ENCODE measurements at places on chromosomes 12 and 14.
A peak's percentile ranks its signal among the peaks of the same experiment; 100 is the strongest.

DNA sequence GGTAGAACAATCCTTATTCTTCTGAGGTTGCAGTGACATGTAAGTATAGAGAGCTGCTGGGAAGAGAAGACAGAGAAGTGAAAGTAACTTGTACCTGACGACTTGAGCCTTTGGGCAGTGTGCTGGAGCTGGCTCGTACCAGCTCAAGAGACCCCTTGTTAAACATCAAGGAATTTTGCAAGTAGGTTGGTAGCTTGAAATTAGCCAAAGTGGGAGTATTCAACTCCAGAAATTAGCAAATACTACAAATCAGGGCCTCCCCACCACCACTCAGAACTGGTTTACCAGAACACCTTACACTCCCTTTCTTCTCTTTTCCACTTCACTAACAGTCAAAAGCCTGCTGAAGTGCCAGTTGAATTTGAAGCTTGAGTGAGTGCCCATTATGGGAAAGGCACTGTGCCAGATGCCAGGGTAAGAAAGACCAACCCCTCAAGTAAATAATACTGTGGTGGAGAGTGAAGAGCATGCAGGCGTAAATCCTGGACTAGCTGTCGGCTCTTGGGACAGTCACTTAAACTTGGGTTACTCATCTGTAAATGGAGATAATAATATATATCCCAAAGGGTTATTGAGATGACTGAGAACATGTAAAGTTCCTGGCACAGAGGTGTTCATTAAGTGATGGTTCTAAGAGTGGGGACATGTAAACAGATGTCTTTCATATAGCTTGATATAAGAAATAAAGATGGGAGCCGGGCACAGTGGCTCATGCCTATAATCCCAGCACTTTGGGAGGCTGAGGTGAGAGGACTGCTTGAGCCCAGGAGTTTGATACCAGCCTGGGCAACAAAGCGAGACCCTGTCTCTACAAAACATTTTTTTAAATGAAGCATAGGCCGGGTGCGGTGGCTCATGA lies 27.0 kb upstream of the EID3 start:
- H3K36me3 ChIP-seq: no peaks in the 10 kb centered on the region
- H3K4me3 ChIP-seq: peak overlapping the region; percentile 47
- H3K27me3 ChIP-seq: no peaks in the 10 kb centered on the region
- no peak overlapping the region for H3K27ac ChIP-seq
- DNase-seq: peak; percentile 36
- H3K4me1 ChIP-seq: no peaks in the 10 kb centered on the region

- H3K27ac ChIP-seq: no peak overlapping the region
- no peaks in the 10 kb centered on the region for H3K36me3 ChIP-seq
- H3K4me1 ChIP-seq: no peaks in the 10 kb centered on the region
- H3K27me3 ChIP-seq: no peaks in the 10 kb centered on the region
- DNase-seq: no peak
Observed at GRCh38 chr12:133106253-133106652, 23.8 kb downstream of the ZNF891 start.

GRCh38 chr14:21057803-21058675 lies at the start of gene RNASE8:
TSS of gene RNASE8 (plus strand) at chr14:21057822. CDS start at chr14:21057893, 71 bp downstream.
- H3K4me3 ChIP-seq: no peak within 1 kb of the TSS
- no peak within 1 kb of the TSS for H3K27ac ChIP-seq
- H3K36me3 ChIP-seq: no peaks in the 10 kb centered on the region
- no peaks in the 10 kb centered on the region for H3K27me3 ChIP-seq
- DNase-seq: no peak

DNA sequence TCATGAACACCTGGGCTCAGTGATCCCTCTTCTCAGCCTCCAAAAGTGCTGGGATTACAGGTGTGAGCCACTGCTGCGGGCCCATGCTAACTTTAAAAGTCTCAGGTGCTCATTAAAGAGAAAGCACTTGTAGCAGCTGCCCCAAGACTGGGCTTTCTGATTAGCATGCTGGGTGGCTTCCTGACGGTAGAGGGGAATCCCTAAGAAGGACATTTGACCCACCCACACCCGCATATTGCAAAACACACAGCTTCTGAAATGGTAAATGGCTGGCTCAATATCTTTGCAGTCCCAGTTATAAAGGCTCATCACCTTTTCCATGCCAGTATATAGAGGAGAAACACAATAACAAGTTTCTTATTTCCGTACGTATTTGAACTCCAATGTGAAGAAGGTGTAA lies 19.3 kb upstream of the BICD1 start:
- no peaks in the 10 kb centered on the region for H3K4me1 ChIP-seq
- no peak overlapping the region for H3K4me3 ChIP-seq
- DNase-seq: peak; percentile 31
- no peak overlapping the region for H3K27ac ChIP-seq
- no peaks in the 10 kb centered on the region for H3K36me3 ChIP-seq
- no peaks in the 10 kb centered on the region for H3K27me3 ChIP-seq

DNA sequence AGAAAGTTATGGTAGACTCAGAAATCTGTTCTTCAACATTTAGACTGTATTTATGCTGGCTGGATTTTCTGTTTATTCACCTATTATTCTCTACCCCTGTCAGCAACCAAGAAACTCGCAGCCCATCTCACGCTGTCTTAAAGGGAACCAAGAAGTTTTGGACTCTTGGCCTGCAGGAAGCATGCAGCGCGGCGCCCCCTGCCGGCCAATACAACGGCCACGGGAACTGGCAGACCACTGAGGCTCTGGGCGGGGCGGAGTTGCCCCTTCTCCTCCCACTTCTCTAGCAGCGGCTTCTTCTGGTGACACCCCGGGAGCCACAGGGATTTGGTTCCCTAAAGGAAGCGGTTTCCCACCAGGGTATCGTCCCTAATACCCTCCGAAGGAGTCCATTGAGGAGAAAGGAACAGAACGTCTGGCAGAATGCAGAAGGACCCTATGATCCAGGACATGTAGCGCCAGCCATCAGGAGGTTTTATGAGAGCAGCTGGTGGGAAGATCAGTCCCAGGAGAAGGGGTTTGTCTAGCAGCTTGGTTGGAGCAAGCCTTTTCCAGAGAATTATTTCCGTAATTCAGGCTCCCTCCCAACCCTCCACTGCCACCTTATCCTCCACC lies 21.0 kb upstream of the RNASE2 start:
- peak; percentile 10 for DNase-seq
- no peaks in the 10 kb centered on the region for H3K36me3 ChIP-seq
- no peak overlapping the region for H3K4me3 ChIP-seq
- H3K4me1 ChIP-seq: no peaks in the 10 kb centered on the region
- no peaks in the 10 kb centered on the region for H3K27me3 ChIP-seq

DNA sequence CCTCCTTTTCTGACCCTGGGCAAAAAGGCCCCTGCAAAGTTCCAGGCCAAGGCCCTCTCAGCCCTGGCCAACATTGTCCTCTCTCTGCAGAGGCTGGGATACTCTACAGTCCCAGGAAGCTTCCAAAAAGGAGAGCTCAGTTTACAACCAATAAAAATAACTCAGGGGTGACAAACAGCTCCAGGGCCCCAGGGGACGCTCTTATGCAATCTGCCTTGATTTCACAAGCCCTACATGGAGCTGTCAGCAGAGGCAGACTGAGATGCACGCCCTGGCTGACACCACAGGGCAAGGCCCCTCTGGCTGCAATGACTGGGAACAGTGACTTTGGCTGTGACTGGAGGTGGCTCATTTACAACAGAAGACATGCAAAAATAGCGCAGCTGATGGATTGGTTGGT lies 129.0 kb upstream of the MED13L start:
- H3K4me1 ChIP-seq: no peaks in the 10 kb centered on the region
- no peaks in the 10 kb centered on the region for H3K36me3 ChIP-seq

- no peaks in the 10 kb centered on the region for H3K4me1 ChIP-seq
- no peak overlapping the region for H3K27ac ChIP-seq
- no peaks in the 10 kb centered on the region for H3K27me3 ChIP-seq
- no peaks in the 10 kb centered on the region for H3K36me3 ChIP-seq
- no peak for DNase-seq
- no peak overlapping the region for H3K4me3 ChIP-seq
Observed at GRCh38 chr12:28955931-28956330, 193.1 kb upstream of the FAR2 start.

DNA sequence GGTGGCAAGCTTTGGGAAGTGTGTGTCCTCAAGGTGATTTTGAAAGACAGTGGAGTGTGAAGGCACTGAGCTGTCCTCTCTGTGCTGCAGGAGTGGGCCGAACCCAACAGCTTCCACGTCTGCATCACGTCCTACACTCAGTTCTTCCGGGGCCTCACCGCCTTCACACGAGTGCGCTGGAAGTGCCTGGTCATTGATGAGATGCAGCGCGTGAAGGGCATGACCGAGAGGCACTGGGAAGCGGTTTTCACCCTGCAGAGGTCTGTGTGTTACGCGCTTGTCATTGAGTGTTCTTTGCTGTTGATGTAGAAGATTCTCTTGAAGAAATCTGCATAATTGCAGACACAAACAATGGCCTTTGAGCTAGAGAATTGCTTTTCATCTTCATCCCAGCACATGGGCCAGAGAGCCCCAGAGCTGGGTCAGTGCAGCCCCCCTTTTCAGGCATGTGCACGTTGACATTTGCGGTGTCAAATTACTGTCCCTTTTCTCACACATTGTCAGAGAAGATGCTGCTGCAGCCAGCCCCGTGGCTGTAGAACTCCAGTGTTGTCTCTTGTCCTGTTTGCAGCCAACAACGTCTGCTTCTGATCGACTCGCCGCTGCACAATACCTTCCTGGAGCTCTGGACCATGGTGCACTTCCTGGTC lies 63.3 kb downstream of the EP400 start:
- H3K27me3 ChIP-seq: no peaks in the 10 kb centered on the region
- no peaks in the 10 kb centered on the region for H3K36me3 ChIP-seq
- no peaks in the 10 kb centered on the region for H3K4me1 ChIP-seq
- no peak overlapping the region for H3K4me3 ChIP-seq

DNA sequence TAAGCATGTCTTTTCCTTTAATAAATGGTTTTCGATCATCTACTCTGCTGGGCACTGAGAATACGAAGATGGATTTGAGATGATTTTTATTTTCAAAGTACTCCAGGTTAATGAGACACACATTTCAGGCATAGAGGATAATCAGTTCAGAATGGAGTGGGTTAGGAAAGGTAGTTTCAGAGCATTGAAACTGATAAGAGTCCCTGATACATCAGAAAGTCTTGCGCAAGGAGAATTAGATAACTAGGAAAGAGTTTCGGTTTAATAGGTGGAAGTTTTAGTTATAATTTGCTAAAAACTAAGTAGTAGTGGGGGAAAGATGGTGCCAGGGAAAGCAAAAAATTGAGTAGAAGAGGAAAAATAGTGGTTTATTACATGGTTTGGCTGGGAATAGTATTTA lies 50.1 kb downstream of the ZDHHC17 start:
- peaks cover 4% of the 10 kb centered on the region for H3K36me3 ChIP-seq
- DNase-seq: no peak
- no peak overlapping the region for H3K4me3 ChIP-seq
- no peak overlapping the region for H3K27ac ChIP-seq
- H3K27me3 ChIP-seq: no peaks in the 10 kb centered on the region
- H3K4me1 ChIP-seq: no peaks in the 10 kb centered on the region

DNA sequence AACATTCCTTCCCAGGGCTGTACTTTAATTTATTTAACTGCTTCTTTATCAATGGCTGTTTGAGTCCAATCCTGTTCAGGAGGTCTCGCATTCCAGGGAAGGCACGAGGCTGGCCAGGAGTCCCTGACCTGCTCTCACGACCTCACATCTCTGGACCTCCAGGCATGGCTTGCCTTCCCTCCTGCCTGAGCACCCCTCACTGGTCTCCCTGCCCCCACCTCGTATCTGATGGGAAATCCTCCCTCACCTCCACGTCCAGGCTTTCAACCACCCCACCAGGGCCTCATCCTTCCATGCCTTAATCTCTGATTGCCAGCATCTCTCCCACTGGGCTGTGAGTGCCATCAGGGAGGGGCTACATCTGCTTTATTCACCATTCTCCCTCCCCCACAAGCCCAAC lies 29.0 kb downstream of the PRKAB1 start:
- no peaks in the 10 kb centered on the region for H3K27me3 ChIP-seq
- no peaks in the 10 kb centered on the region for H3K36me3 ChIP-seq
- H3K27ac ChIP-seq: no peak overlapping the region
- H3K4me1 ChIP-seq: no peaks in the 10 kb centered on the region
- no peak overlapping the region for H3K4me3 ChIP-seq

DNA sequence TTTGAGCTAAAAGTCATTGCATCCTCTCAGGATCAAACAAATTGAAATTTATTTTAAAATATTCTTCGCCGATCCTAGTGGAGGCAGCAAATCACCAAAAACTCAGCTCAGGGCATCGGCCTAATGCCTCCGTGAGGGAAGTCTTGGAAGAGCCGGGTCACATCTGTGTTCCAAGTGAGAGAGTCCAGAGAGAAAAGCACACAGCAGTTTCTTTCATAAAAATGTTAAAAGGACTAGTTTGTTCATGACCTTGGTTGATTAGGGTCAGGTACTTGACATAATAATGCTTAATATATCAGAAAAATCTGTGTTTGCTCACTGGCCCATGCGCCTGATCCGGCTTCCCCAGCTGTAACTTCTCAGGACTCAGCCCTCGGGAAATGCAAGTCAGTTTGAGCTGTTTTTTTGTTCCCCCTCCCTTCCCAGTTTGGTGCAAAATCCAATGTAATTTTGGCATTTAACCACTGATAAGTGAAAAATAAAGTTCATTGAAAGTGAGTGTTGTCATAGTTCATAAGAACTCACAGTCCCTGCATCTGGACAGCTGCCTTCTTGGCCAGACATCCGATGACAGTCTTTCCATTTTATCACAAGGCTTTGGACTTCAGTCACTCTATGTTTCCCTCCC lies 161.7 kb downstream of the CAND1 start:
- no peak overlapping the region for H3K4me3 ChIP-seq
- no peak overlapping the region for H3K27ac ChIP-seq
- DNase-seq: no peak
- H3K27me3 ChIP-seq: no peaks in the 10 kb centered on the region
- no peaks in the 10 kb centered on the region for H3K36me3 ChIP-seq

DNA sequence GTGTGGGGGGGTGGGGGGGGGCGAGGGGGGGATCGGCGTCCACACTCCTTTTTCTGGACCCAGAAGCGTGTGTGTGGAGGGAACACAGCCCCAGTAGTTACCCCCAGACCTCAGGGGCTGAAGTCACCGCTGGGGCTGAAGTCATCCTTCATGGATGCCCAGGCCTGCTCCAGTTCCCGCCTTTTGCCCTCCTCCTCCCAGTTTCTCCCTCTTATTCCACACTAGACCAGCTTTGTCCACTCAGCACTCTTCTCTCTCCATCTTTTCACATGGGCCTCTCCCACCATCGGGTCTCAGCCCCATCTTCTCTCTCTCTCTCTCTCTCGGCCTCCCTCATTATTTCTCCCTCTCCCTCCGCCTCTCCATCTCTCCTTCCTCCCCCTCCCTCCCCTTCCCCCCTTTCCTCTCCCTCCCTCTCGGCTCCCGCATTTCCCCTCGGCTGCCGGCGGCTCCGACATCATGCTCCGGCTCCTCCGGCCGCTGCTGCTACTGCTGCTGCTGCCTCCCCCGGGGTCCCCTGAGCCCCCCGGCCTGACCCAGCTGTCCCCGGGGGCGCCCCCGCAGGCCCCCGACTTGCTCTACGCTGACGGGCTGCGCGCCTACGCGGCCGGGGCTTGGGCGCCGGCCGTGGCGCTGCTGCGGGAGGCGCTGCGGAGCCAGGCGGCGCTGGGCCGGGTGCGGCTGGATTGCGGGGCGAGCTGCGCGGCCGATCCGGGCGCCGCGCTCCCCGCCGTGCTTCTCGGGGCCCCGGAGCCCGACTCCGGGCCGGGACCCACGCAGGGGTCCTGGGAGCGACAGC lies at the start of gene P3H3:
TSS of gene P3H3 (plus strand) at position 426 of the 799 bp plus-strand sequence. CDS start at position 460, 34 bp downstream.
- no peak for DNase-seq
- peaks cover 92% of the 10 kb centered on the region for H3K27me3 ChIP-seq
- peak within 1 kb of the TSS; percentile 62 for H3K4me3 ChIP-seq
- H3K36me3 ChIP-seq: no peaks in the 10 kb centered on the region

- H3K27me3 ChIP-seq: no peaks in the 10 kb centered on the region
- no peak for DNase-seq
- H3K4me1 ChIP-seq: peaks cover 4% of the 10 kb centered on the region
- H3K27ac ChIP-seq: no peak overlapping the region
- H3K36me3 ChIP-seq: no peaks in the 10 kb centered on the region
- no peak overlapping the region for H3K4me3 ChIP-seq
Observed at GRCh38 chr12:131603939-131604795, 106.7 kb upstream of the SFSWAP start.

Data from MM.1S (cell line).